ENCODE measurements at places on chromosomes 5 and 9.

DNA sequence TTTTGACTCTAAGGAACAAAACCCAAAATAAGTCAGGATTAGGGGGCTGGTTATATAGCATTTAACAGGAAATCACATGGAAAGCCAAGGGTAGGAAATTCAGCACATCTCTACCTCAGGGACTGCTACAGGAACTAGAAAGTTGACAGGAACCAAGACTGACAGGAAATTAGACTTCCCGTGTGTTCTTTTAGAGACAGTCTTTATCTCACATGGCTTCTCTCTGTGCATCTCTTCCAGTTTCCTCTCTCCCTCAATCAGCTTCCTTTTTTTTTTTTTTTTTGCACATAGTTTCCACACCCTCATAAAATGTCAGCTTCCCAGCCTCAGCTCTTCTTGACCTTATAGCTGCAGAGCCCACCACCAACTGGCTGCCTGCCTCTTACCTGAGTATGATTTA lies 4.8 kb downstream of the RECK start:
- DNase-seq, result no peak

- DNase-seq, result no peak
These were observed 65.2 kb upstream of the DEPDC1B start for GRCh38 chr5:60765019-60765709.

DNA sequence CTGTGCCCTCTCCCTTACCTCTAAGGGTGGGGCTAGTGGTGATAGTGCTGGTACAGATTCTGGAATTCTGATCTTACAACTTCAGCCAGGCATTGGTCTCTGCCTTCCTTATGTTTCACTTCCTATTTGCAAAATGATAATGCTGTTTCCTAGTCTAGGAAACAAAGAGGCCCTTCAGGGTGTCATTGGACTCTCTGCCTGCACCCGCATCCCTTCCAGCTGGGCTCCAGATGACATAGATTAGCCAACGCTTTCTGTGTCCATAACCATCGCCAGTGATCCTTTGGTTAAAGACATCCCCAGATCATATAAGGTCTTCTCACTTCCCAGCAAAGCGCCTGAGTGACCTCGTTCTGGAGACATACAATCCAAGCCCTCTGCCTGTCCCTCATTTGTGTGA lies 180.7 kb downstream of the ERCC6L2 start:
- DNase-seq, result no peak

DNA sequence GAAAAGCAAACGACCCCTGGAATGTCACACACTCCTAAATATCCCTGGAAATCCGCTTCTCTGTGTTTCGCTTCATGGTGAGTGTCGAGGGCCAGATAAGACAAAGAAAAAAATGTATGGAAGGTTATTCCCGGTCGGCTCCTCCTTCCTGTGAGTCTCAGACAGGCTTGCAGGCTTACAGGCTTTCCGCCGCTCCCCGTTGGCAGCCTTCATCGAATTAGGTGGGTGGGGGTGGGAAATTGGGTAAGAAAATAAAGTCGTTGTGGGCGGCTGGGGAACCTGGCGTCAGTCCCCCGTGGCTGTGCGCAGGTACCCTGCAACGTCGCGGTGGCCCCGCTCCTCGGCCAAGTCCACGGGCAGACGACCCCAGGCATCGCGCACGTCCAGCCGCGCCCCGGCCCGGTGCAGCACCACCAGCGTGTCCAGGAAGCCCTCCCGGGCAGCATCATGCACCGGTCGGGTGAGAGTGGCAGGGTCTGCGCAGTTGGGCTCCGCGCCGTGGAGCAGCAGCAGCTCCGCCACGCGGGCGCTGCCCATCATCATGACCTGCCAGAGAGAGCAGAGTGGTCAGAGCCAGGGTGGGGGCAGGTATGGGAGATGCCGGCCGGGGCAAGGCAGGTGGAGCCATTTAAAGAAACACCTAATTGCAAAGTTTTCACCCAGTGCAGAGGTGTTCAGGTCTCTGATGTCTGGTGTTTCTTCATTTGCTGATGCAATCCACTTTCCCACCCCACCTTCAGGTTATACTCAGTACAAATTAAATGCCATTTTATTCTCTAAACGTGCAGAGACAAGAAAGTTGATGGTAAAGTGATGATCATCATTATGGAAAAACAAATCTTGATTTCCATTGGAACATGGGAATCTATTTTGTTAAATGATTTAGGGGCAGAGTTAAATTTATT lies 3.2 kb downstream of the CDKN2B start:
- DNase-seq, result no peak

DNA sequence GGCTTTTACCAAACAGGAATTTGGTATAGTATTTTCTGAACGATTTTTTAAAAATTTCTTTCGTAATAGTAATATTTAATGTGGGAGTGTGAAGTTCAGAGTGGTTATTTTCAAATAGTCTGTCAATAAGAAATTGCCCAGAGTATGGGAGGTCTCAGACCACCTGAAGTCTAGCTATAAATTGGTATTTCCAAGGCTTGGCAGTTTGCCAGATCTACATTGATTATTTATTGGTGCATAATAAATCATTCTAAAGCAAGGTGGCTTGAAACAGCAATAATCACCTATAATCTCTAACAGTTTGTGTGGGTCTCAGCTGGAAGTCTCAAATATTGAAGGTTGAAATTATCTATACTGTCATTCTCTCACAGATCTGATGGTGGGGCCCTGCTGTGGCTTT lies 118.5 kb downstream of the PRR16 start:
- DNase-seq, result no peak

All from fibroblast of mammary gland (primary cell).